ENCODE measurements at places on chromosomes 2 and 18.

GRCh38 chr2:119697290-119698020, 18.5 kb downstream of the TMEM177 start:
- no peak for DNase-seq

DNA sequence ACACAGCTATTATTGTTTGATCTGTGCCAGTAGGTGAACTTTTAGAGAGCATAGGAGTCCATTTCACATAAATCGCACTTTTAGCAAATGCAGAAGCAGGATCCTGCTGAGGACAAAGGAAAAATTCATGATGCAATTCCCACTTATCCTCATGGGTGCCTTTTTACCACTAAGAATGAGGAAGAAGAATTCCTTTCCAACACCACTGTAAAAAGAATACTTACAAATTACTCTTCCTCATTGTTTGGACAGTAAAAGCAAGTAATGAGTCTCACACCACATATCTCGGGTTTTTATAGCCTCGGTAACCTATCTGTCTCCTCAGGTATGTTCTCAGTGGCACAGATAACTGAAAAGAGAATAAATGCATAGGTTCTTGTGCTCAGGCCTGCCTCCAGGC, 238.5 kb downstream of the MTX2 start:
- peak; percentile 76 for DNase-seq

GRCh38 chr2:129760669-129761068, 218.8 kb upstream of the RAB6C start:
- DNase-seq: no peak

GRCh38 chr18:76499637-76500340, 4.7 kb upstream of the ZNF516 start:
- DNase-seq: no peak

GRCh38 chr18:11982981-11983380, 1.7 kb downstream of the IMPA2 start:
- DNase-seq: no peak

GRCh38 chr2:166314022-166314759, 61.6 kb downstream of the SCN9A start:
- peak; percentile 50 for DNase-seq

DNA sequence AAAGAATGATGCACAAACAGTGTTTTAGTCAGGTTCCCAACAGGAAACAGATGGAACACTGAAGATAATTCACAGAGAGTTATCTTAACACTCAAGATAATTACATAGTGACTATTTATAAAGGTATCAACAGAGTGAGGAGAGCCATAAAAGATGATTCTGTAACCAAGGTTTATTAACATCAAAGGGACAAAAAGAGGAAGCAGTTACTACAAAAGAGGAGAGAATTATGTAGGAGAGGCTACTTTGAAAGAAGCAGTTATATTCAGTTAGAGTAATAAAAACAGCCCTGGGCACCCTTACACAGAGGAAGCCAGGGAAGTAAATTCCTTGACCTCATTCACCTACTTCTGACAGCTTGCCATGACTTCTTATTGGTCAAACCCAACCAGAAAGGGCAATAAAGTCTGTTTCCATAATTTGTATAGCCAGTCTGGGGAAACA, 326.5 kb upstream of the SLC39A10 start:
- no peak for DNase-seq

Data from kidney tubule cell (primary cell).